NCI-H226 (cell line): ENCODE measurements at places on chromosomes 4 and X.

GRCh38 chr4:36786519-36786918 lies 458.0 kb upstream of the NWD2 start:
- peak; percentile 58 for DNase-seq

- DNase-seq = no peak
Observed at GRCh38 chr4:657834-658667, 16.0 kb downstream of the ATP5ME start.

- DNase-seq = peak; percentile 57
Observed at GRCh38 chr4:102564399-102565059, 63.4 kb downstream of the NFKB1 start.

DNA sequence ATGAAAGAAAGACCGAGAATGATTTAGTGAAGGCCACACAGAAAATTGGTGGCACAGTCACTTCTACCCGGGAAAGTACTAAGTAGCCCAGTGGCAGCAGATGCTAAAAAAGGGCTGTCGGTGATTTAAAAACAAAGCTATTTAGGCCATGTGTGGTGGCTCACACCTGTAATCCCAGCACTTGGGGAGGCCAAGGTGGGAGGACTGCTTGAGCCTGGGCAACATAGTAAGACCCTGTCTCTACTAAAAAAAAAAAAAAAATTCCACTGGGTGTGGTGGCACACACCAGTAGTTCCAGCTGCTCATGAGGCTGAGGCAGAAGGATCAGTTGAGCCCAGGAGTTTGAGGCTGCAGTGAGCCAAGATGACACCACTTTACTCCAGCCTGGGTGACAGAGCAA lies 144.2 kb downstream of the CBR4 start:
- no peak for DNase-seq

DNA sequence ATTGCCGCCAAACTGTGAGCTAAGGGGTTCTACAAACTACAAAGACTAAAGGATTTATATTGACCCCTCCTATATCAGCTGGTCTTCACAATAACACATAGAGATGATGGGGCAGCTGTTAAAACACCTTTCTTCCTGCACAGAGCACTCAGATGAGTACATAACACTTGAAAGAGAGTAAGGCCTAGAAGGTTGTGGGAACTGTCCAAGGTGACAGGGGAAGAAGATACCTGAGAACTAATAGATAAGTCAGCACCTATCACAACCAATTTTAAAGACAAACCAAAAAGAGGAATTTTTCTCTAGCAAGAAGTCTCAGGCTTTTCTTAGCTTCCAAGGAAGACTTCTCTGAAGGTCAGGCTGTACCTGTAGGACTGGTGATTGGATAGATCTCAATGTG lies 19.1 kb upstream of the CXCL6 start:
- no peak for DNase-seq

DNA sequence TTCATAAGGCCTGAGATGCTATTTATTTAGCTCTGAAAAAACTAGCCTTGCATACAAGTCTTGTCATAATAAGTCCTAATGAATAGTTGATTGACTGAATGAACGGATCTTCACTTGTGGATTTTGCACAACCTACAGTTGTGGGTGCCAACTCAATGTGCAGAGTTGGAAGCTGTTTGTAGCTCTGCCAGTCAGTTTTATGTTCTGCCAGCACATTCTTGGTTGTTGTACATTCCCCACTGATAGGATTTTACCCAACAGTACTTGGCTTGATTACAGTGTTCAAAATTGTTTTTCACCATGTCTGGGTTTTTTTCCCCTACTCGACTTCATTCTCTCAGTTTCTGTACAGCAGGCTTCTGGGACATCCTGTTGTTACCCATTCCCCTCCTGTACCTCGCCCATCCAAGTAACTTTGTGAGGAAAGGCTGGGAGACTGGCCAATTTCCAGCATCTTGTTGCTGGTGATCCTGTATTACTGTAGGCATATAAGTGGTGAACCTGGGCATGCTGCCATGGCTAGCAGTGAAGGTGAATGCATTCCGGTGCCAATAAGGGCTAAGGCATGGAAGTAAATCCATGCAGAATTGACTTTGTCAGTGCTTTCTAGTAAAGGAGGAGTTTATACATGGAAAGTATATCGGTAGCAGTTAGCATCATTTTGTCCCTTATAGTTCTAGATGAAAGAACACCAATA lies 22.8 kb downstream of the IL1RAPL1 start:
- DNase-seq = peak; percentile 34

DNA sequence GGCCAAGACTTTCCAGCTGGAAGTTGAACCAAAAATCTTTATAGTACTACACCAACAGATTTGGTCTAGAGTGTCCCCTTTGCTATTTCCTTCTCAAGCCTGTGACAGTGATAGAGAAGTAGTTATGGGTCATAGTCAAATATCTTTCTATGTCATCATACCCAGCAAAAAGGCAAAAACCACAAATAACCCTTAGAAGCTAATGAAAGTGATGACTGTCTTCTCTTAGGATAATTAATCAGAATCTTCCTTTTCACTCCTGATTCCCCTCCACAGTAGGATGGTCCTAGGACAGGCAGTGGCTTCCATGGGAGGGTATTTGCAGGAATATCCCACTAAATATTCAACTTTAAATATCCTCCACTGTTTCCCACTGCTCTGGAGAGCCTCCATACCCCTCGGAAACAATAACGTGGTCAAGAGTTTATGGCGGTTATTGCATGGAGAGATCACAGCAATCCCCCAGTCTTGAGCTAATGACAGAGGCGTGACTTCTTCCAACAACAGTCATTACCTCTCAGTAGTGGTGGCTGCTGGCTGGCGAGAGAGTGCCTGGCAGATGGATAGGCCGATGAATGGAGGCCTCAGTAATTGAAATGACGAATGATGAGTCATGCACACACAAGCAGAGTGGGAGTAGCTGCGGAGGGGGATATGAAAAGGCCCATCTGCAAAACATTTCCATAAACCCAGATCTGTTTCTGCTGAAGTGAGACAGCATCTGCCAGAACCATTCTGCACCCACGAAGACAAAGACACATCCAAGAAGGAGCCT lies 154.9 kb downstream of the STK32B start:
- DNase-seq = peak; percentile 64

GRCh38 chrX:72038016-72038415 lies 93.7 kb downstream of the RTL5 start:
- DNase-seq = no peak

DNA sequence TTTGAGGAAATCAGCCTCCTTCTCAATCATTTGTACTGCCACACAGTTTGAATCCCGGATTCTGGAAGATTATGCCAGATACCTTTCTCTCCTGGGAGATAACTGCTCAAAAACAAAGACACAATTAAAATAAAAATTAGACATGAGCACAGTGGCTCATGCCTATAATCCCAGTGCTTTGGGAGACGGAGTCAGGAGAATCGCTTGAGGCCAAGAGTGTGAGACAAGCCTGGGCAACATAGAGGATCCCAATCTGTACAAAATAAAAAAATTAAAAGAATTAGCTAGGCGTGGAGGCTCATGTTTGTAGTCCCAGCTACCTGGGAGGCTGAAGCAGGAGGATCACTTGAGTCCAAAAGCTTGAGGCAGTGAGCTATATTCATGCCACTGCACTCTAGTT lies 376.3 kb upstream of the ZFP42 start:
- DNase-seq = no peak

GRCh38 chr4:13368217-13368616 lies 115.9 kb downstream of the RAB28 start:
- DNase-seq = no peak

- DNase-seq = no peak
Observed at GRCh38 chr4:27716693-27717430, 856.2 kb downstream of the STIM2 start.

DNA sequence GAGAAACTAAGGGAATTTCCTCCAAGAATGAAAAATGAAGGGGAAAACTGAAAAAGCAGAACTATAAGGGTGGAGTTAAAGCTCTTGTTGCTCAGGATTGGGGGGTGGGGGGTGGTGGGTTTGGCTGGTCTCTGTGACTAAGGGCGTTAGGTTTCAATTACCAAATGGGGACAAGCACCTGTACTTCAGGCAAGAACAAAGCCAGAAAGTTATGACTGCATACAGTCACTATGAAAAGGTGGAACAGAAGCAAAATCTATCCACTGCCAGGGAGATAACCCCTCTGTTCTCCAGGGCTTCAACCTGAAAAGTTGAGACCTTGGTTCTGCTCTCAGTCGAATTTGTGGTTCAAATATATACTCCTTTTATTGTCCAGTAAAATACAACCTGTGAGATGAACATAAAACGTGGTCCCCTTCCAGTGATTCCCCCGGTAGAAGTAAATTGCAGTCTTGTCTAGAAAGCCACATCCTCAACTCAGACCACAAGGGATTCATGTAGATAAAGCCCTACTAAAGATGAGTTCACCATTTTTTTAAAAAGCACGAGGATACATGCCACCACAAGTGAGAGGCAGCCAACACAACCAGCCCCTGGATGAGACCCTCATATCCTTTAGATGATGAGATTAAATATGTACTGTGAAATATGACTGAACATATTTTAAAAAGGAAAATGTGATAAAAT lies 257.1 kb upstream of the RPS6KA3 start:
- DNase-seq = no peak

- no peak for DNase-seq
Observed at GRCh38 chrX:39175418-39176057, 374.3 kb downstream of the MID1IP1 start.

- no peak for DNase-seq
Observed at GRCh38 chrX:13579661-13580060, 10.3 kb downstream of the EGFL6 start.
